ENCODE measurements at places on chromosomes 12 and 14.
A peak's percentile ranks its signal among the peaks of the same experiment; 100 is the strongest.

DNA sequence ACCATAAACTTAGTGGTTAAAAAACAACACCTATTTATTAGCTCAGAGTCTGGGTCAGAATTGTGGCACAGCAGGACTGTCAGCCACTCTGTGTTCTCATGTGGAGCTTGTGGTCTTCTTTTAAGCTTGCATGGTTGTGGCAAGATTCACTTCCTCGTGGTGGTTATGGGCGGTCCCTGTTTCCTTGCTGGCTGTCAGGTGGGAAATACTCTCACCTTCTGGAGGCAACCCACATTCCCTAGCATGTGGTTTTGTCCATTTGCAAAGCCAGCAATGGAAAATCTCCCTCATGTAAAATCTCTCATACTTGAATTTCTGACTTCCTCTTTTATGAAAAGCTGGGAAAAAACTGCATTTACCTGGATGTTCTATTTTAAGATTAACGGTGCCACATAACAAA lies 229.8 kb downstream of the ALX1 start:
- DNase-seq, result no peak

DNA sequence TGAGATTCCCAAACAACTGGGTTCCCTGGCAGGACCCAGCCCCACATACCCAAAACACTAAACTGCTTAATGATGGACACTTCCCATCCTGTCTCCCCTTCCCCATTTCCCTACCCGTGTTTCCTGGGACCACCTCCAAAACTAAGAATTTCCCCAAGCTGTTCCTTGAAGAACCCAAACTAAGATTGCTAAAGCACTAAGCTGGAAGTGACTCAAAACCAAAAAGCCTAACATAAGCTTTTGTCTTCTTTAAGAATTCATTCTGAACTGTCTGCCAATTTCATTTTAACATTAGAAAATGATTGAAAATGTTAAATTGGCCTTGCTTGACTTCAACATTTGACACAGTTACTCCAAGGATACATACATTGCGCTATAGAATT lies 29.5 kb upstream of the STAB2 start:
- DNase-seq, result no peak

DNA sequence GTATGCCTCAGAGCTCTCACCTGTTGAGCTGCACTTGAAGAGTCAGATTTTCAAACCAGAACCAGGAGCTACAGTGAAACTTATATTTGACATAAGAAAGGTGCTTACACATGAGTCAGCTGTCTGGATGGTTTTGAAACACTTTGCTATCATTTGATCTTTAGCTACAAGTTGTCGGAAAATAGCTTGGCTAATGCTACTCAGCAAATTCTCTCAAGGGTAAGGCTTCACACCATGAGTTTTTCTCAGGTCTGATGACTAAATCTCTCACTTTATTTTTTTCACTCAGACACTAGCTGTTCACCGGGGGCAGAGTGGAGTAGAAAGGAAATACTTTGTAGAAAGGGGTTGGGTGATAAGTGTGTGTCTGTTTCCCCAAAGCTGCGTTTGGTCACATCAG lies 171.8 kb downstream of the FLRT2 start:
- DNase-seq, result no peak

DNA sequence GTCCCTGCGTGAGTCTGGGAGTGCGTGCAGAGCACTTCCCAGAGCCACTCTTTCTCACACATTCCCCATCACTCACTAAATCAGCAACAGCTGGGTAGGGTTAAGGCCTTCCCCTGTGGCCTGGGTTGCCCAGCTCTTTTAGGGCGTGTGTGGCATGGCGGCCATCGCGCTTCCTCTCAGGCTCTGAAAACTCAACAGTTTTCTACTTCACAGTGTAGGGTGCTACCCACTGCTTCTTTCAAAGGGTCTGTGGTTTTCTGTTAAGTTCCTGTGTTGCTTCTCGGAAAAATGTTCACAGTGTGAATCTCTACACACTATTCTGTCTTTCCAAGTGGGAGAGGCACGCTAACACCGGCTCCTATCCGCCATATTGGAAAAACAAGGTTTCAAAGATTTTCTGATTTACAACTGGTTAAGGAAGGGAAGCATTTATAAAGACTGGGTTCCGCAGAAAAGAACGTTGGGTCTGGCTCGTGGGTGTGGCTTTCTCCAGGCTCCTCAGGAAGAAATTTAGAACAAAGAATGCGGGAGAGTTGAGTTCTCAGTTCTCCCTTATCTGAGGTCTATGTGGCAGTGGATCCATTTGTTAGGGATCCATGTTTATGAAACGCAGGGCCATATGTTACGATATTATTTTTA lies 34.9 kb upstream of the AEBP2 start:
- no peak for DNase-seq

DNA sequence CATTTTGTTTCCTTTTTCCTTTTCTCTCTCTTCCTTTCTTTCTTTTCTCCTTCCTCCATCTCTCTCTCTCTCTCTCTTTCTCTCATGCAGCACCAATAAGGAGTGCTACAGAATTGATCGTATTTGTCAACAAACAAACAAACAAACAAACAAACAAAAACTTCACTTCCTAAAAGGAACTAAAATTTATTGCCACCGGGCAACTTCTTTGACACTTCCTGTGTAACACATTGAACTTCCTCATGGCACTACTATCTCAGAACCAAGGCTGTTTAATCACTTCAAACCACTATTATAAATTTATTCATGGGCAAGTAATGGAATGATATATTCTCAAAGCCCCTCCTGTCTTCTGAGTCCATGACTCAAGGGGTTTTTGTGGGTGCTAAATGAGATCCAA lies 51.3 kb downstream of the SERPINA3 start:
- no peak for DNase-seq

GRCh38 chr14:100566119-100566518 lies 21.1 kb downstream of the BEGAIN start:
- DNase-seq, result no peak

DNA sequence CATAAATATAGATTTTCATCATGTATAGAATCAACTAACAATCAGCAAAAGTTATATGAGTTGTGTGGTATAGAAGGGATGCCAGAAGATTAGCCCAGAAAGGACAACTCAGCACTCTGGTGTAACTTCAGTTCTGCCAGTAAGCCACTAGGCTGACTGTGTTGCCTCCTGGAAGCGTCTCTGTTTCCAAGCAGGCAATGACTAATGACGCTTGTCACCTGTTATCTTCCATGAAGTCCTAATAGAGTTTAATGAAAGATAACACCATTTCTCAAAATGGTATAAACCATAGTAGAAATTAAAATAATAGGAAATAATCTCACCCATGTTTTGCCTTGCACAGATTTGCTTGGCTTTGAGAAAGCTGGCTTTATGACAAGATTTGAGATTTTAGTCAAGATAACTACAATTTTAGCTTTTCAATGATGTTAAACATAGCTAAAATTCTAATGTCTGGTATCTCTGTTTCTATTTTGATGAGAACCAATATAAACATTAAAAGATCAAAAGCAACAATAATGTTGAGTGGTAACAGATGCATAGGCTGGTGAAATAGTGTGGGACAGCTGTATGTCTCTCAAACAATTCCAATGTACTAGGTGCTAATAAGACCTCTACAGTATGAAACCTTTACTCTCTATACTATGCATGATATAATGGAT lies 9.0 kb upstream of the RNU6-7 start:
- no peak for DNase-seq

- DNase-seq, result peak; percentile 57
Observed at GRCh38 chr12:5200278-5201087, 156.8 kb downstream of the KCNA5 start.

- DNase-seq, result no peak
Observed at GRCh38 chr14:30894923-30895515, 20.7 kb downstream of the COCH start.

DNA sequence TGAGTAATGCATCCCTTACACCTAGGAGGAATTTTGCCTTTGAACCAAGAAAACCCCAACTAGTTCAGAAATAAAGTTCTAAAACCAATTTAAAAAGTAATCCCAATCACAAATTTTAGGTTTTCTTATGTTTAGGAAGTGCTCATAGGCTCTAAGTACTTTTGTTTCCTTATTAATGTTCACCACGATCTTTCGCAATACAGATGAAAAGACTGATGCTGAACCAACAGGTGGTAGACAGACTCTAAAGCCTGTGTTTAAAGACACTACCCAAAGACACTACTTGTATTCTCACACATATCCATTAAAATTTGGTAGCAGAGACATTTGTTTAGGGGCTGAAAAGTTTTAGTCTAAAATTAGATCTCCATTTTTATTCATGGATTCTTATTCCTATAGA lies 10.6 kb upstream of the PHLDA1 start:
- DNase-seq, result no peak

DNA sequence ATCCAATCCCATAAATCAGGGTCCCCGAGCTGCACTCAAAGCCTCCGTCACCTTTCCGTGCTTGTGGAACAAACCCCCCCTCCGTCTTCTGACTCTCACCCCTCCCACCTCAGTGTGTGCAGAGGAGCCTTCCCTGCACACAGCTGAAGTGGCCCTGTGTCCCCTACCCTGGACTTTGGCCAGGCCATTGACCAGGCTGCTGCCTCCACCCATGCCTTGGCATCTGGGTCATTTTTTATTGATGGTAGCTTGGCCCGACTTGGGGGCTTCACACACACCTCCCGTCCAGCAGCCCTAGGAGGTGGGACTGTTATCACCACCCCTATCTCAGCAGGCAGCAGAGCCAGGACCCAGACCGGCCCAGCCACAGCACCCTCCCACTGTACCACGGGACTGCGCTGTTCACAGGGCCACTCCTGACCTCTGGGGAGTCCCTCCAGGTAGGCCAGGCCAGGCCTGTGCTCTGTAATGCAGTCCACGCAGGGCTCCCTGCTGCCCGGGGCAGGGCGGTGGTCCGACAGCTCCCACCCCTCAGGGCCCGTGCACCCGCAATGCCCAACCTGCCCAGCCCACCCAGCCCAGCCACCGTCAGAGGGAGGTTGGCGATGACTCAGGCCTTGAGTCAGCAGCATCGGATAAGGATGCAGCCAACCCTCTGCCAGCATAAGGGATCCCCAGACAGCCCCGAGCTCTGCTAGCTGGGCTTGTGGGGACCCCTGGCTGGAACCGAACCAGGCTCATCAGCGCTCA lies 9.2 kb upstream of the INF2 start:
- DNase-seq, result no peak

GRCh38 chr14:77457115-77457521 lies 283 bp downstream of the VIPAS39 start:
- no peak for DNase-seq

- DNase-seq, result peak; percentile 76
Observed at GRCh38 chr12:62640910-62641448, 174.4 kb downstream of the MON2 start.

DNA sequence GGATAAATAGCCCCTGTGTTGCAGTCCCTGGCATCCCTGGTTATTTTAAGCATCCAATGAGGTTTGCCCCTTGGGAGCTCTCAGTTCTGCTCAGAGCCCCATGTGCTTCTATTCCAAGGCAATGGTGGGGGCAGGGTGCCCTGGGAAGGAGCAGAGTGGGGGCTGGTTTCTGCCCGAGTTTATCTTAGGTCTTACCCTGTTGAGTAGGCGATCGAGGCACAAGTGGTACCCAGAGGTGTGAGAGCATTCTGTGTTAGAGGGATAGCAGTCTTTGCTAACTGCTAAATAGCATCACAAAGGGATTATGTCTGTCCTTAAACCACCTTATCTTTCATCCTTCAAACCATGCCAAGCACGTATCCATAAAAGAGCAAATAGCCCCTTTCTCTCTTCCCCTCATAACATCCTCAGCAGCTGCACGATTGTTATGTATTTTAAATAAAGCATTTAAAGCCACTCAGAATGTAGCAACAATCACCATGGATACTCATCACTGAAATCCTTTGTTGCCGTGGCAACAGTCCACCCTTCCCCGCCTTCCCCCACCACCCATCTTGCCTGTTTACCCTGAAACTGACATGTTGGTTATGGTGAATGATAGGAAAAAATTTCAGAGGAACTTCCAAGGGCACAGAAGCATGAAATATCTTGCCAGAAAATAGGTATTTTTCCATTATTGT lies 139.3 kb downstream of the PTPN11 start:
- no peak for DNase-seq

DNA sequence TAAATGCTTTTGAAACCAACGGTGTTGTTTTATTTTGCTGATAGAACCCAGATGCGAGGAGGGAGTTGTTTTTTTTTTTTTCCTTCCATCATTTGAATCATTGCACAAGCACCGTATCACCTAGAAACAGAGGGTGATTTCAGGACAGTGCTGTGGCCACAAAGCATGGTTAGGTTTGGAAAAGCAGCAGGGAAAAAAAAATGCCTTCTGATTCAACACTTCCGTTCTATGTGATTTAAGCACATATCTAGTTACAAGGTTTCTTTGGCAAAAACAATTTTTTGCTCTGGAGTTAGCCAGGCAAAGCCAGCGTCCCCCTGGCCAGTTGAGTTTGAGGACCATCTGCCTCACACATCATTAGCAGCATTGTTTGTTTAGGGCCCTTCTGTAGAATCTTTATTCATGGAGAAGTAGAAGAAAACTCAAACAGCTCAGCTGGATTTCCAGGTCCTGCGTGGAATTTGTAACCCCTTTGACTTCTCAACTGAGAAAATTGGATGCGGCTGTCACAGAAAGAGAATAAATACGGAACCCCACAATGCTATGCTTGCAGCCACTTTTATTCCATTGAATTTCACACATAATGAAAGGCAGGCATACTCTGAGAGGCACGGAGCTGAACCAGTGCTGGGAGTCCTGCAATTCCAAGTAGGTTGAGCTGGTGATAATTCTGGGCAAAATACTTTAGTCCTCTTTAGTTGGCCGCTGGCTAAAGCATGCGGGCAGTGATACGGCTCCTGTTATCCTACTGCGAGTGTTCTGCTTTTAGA lies 17.0 kb upstream of the WNT5B start:
- DNase-seq, result no peak

GRCh38 chr14:94875256-94875655 lies 105.3 kb upstream of the GSC start:
- no peak for DNase-seq

- DNase-seq, result no peak
Observed at GRCh38 chr14:77045238-77046162, 17.0 kb upstream of the IRF2BPL start.

DNA sequence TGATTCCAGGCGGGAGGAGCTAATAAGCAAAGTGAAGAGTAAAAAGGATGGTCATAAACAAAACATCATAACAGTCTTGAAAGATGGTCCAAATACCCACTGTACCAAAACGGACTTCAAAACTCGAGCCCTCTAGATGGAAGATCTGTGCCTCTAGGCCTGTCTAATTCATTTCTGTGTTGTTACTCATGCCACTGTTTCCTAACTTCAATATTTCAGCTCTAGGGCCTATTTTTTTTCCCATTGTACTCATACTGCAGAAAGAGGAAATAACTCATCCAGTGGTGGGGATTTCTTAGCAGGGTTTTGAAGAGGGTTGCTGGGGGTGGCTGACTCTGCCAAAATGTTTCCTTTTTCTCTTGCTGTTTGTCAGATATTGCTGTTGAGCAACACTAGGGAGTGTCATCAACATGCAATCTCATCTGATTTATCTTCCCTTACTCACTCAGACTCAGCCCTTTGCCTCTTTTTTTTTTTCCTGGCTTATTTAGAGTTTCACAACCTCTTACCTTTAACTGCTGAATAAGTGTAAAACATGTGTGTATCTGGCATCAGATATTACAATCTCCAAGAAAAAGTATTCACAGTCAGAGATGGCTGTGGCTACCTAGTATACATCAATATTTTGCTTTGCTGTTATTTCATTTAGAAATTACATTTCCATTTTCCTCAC lies 189.6 kb downstream of the DUSP6 start:
- DNase-seq, result no peak
